Thymus (tissue), 14 donors: ENCODE measurements at places on chromosomes 16 and 17. TPM values are rescaled to one million over a fixed set of nuclear protein-coding genes. Genes with fewer than 3 reads are reported as not detected.
A peak's percentile ranks its signal among the peaks of the same experiment; 100 is the strongest.

SPN gene
- polyA plus RNA-seq = 49.3 TPM

CACNG3 gene
- 0.07 TPM for polyA plus RNA-seq

VAT1L gene
- 0.34 TPM for polyA plus RNA-seq

KRTAP4-9 gene
- polyA plus RNA-seq = not detected

ATP2C2 gene
- polyA plus RNA-seq = 0.94 TPM

DNA sequence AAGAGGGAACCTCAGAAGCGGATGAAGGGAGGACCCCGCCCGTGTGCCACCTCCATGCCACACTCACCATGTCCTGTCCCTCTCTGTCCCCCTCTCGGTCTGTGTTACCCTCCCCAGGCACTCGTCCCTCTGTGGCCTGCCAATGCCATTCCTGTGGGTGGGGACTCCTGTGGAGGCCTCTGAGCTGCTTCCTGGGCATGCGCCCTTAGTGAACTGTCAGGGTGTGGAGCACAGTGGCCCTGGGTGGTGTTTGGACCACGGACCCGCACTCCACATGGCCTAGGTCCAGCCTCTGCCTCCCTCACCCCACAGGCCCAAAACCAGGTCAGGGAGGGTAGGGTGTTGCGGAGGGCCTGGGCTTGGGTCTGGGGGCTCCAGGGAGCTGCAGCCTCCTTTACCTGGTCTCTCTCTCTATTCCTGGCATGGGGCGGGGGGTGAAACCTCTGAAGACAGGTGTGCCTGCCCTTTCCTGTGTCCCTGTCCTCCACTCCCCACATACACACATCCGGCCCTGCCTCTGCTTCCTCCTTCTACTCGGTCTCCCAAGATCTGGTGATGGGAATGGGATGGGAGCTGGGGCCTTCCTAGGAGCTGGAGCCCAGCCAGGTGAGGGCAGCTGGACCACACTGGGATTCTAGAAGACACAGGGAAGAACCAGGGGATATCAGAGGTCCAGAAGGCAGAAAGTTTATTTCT is 11.5 kb upstream of the PKMYT1 start:
- no peak for DNase-seq

GRCh38 chr16:21590796-21591195 is 8.6 kb upstream of the METTL9 start:
- no peak for DNase-seq

- DNase-seq = no peak
Measured at GRCh38 chr17:7060165-7060891, 16.4 kb upstream of the SLC16A11 start.

DNA sequence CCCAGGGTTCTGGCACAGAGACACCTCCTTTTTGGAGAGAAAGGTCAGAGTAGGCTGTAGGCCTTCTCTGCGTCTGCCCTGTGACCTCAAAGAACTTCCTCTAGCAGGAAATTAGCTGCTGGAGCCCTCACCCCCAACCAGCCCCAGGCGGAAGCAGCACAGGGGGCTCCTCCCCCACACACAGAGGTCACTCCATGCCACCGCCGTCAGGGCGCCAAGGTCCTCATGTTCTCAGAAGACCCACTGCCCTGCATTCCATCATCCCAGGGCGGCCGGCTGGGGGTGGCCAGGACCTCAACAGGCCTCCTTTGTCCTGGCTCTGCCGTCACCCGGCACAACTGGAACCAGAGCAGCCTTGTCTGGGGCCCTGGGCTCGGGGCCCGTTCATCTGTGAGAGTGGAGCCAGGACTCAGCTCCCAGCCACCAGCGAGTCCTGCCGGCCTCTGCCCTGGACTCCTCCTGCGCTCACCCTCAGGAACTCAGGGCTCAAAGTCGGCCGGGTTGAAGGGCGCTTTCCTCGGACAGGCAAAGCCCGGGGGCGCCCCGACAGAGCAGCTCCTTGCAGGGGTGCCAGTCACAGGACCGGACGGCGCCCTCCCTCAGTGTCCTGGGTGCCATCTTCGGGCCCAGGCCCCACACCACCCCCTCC is 1.2 kb downstream of the TMC6 start:
- peak; percentile 56 for DNase-seq

DNA sequence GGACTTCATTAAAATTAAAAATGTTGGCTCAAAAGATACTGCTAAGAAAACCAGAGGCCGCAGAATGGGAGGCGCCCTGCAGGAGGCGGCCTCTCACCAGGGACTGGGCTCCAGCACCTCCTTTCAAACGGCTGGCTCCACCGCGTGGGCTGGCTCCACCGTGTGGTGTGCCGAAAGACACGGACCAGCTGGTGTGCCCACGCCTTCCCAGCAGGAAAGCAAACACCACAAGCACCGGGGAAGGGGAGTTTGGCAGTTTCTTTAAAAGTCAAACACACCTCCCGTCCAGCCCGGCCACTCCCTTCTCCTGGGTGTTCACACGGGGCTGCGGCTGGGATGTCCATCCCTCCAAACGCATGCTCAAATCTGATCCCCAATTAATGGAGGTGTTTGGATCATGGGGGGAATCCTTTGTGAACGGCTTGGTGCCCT is 13.9 kb downstream of the HAGH start:
- DNase-seq = peak; percentile 31
